ENCODE measurements at places on chromosomes 7 and 10.

GRCh38 chr10:112966194-112966855 is 16.3 kb downstream of the TCF7L2 start:
- DNase-seq = no peak

- no peak for DNase-seq
Observed at GRCh38 chr7:103141753-103142404, 7.0 kb downstream of the NAPEPLD start.

- DNase-seq = no peak
Observed at GRCh38 chr7:32489788-32490126, 423 bp downstream of the LSM5 start.

DNA sequence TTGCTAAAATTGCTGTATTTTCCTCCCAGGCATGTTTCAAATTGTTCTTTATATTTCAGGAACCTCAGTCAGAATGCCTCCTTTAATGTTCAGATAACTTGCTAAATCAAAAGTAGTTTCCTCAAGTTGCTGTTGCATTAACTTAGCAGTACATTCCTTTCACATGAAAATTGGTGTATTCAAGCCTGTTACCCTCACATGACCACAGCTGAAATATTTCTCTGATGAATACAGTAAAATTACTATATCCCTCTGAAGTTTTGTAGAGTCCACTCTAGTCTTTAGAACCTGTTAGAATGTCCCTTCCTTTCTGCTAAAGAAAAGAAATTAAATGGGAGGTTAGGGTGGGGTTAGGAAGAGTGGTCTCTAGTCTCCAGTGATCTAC is 24.5 kb upstream of the C1GALT1 start:
- no peak for DNase-seq

GRCh38 chr10:3231951-3232730 is 59.6 kb upstream of the PITRM1 start:
- DNase-seq = no peak

All from activated naive CD8-positive, alpha-beta T cell treated with anti-CD3 and anti-CD28 coated beads, Interleukin-2, amount 50 U/mL, for 16 hours (primary cell).